ENCODE measurements at places on chromosomes 11 and 22.

DNA sequence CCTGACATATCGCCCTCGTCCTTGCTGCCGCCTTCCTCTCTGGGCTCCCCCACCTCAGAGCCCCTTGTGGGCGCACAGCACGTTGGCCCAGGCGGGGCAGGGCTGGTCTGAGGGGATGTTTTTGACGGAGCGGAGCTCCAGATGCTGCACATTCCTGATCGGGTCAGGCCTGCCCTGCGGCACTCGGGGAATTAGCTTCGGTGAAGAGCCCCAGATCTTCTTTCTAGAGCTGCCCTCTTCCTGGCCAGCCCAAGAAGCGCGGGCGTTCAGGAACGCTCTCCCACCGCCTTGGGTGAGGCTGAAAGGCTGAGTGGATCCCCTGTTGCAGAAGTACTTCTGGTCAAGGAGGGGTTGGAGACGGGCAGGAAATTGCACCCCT lies 12.1 kb downstream of the YPEL4 start:
- DNase-seq: no peak

DNA sequence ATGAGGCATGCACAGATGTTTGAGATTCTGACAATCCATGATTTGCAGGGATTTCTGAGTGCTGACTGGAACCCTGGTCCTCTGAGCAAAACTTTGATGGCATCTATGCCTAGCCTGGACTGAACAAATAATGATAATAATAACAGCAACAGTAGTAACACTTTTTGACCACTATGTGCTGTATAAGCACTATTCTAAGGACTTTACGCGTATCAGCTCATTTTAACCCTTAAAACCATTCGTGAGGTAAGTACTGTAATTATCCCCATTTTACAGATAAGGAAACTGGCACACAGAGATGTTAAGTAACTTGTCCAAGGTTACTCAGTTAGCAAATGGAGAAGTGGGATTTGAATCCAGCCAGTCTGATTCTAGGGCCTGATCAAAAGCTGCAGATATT lies 168.4 kb downstream of the C11orf91 start:
- DNase-seq: no peak

DNA sequence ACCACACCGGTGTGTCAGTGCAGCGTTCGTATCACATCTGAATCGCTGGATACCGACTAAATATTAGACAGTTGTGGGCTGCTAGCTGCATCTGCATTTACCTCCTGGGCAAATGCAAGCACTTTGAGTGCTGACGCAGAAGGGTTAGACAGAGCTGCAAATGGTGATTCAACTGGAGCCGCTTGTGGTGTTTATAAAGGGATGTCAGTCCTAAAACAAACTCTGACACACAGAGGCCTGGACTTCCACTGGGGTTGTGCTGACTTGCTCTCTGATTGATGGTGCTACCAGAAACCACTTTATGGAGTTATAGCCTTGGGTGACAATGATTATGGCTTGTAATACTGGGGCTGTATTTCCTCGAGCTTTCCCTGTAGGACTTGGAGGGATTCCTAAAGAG lies 374.4 kb downstream of the NTM start:
- DNase-seq: no peak

GRCh38 chr22:36864454-36865215 lies 3.8 kb downstream of the NCF4 start:
- no peak for DNase-seq

DNA sequence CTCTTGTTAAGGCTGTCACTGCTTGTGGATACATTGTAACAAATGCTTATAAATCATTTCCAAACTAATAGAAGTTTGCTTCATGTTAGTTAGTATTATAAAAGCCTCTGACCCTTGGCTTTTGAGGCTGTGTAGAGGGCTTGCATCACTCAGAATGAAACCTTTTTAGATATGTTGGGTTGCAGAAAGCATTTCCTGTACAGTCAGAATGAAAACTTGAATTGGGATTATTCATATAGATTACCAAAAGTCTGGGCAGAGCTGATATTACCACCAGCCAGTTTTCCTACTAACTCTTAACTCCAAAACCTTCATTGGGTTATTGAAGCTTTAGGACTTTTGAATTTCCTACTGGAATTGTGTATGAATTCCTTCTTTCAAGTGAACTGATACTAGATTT lies 12.0 kb downstream of the KMT2A start:
- no peak for DNase-seq

GRCh38 chr11:14914536-14914935 lies 22.5 kb upstream of the CYP2R1 start:
- DNase-seq: no peak

- DNase-seq: no peak
These were observed 2.2 kb upstream of the OR52H1 start for GRCh38 chr11:5550440-5551095.

DNA sequence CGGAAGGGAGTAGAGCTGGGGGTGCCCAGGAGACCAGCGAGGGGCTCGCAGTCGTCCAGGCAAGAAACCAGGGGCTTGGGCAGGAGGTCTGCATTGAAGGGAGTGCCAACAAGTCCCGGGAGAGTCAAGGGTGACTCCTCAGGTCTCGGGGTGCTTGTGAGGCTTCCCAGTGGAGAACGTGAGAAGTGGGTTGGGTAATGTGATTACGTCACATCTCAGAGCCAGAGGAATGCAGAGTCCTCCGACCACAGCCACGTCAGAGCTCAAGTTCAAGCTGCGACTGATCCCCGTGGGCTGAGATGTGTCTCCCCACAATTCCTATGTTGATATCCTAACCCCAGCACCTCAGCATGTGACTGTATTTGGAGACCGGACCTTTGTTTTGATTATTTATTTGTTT lies 89.7 kb upstream of the SHANK2 start:
- no peak for DNase-seq
